ENCODE measurements at places on chromosomes 5 and 9. TPM values are rescaled to one million over a fixed set of nuclear protein-coding genes. Genes with fewer than 3 reads are reported as not detected.

SUSD3 gene
- 5.8 TPM for total RNA-seq

PROB1 gene
- 4.2 TPM for total RNA-seq

OR1Q1 gene
- not detected for total RNA-seq

NEUROG1 gene
- total RNA-seq: not detected

ENTPD2 gene
- total RNA-seq: 0.22 TPM

RETREG1 gene
- 14.8 TPM for total RNA-seq

DMGDH gene
- 7.0 TPM for total RNA-seq

PRXL2C gene
- 25.4 TPM for total RNA-seq

GRCh38 chr5:1106385-1107166 lies 5.3 kb downstream of the SLC12A7 start:
- H3K36me3 ChIP-seq: no peaks in the 10 kb centered on the region
- no peak overlapping the region for H3K4me3 ChIP-seq
- H3K27ac ChIP-seq: no peak overlapping the region
- peaks cover 63% of the 10 kb centered on the region for H3K4me1 ChIP-seq

- H3K27ac ChIP-seq: no peak overlapping the region
- H3K27me3 ChIP-seq: no peaks in the 10 kb centered on the region
- no peaks in the 10 kb centered on the region for H3K4me1 ChIP-seq
- no peaks in the 10 kb centered on the region for H3K36me3 ChIP-seq
- no peak for DNase-seq
- no peak overlapping the region for H3K4me3 ChIP-seq
These were observed 18.4 kb downstream of the F2RL2 start for GRCh38 chr5:76604838-76605237.

DNA sequence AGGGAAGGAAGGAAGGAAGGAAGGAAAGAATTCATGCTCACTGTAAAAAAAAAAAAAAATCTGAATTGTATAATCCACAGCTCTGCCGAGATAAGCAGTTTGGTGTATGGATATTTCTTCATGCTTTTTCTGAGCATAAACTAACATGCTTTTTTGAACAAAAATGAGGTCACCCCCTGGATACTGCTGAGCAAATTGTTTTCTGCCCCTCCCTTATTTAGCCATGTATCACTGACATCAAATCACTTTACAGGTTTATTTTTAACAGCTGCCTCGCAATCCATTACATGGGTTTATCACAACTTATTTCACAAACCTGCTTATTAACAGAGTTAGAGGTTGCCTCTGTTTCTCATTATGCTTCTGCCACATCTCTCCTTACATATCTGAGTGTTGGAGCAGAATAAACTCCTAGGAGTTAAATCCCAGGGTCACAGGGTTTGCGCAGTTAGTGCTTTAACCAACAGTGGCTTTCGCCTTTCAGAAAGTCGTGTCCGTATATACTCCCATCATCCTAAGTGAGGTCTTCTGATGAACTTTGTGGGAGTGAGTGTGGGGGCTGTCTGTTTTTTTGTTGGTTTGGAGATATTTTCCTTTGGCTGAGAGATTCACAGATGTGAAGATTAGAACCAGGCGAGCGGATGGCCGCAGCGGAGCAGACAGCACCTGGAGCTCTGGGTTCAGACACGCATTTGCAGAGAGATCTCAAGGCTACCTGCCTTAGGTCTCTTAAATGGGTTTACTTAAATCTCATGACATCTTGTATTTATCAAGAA lies 57.7 kb downstream of the AK8 start:
- no peaks in the 10 kb centered on the region for H3K27me3 ChIP-seq
- no peaks in the 10 kb centered on the region for H3K4me1 ChIP-seq
- DNase-seq: no peak
- H3K36me3 ChIP-seq: no peaks in the 10 kb centered on the region
- H3K27ac ChIP-seq: no peak overlapping the region

DNA sequence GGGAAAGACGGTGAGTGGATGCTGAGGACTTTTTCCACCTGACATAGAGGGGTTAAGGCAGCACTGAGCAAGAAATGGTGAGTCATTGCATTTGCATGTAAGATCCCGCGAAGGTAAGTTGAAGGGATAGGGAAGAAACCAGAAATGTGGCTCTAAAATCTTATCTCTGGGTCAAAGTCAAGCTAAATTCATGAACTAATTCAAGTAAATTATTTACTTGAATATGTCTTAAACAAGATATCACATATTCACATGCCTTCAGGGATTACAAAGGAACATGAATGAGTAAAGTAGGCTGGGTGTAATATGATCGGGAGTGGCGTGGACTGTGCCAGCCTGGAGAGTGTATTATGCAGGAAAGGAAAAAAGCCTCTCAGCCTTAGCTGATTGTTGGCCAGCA lies 74.4 kb upstream of the EQTN start:
- H3K4me1 ChIP-seq: peaks cover 29% of the 10 kb centered on the region
- H3K36me3 ChIP-seq: no peaks in the 10 kb centered on the region
- H3K27me3 ChIP-seq: no peaks in the 10 kb centered on the region
- no peak for DNase-seq

DNA sequence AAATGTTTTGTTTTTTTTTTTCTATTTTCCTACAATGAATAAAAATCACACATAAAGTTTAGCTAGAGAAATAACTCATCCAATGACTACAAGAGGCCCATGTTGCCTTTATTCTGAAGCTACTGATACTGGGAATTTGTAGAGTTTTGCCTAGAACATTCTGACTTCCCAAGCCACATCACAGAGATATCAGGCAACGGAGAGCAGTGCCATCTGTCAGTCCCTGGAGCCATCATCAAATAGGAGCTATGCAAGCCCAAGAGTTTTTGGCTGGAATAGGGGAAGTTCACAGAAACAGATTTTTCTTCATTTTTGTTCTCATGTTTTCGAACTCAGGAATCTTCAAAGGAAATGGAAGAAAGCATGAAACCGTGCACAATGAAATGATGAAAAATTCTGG lies 896.6 kb downstream of the TLE1 start:
- H3K27ac ChIP-seq: no peak overlapping the region
- H3K27me3 ChIP-seq: no peaks in the 10 kb centered on the region

GRCh38 chr5:51225789-51226742 lies 157.2 kb upstream of the ISL1 start:
- peak overlapping the region; percentile 91 for H3K27ac ChIP-seq
- H3K4me1 ChIP-seq: peaks cover 17% of the 10 kb centered on the region
- H3K36me3 ChIP-seq: no peaks in the 10 kb centered on the region
- no peak overlapping the region for H3K4me3 ChIP-seq
- no peaks in the 10 kb centered on the region for H3K27me3 ChIP-seq

- H3K27ac ChIP-seq: no peak overlapping the region
- H3K36me3 ChIP-seq: no peaks in the 10 kb centered on the region
- no peak for DNase-seq
- no peaks in the 10 kb centered on the region for H3K4me1 ChIP-seq
- no peak overlapping the region for H3K4me3 ChIP-seq
- H3K27me3 ChIP-seq: no peaks in the 10 kb centered on the region
These were observed 25.0 kb upstream of the SNX2 start for GRCh38 chr5:122749886-122750285.

- H3K4me1 ChIP-seq: peaks cover 5% of the 10 kb centered on the region
- H3K4me3 ChIP-seq: no peak overlapping the region
- no peak overlapping the region for H3K27ac ChIP-seq
- no peak for DNase-seq
These were observed 74.9 kb downstream of the UNC13B start for GRCh38 chr9:35236692-35237091.

- DNase-seq: no peak
- peaks cover 8% of the 10 kb centered on the region for H3K4me1 ChIP-seq
- no peaks in the 10 kb centered on the region for H3K36me3 ChIP-seq
- no peaks in the 10 kb centered on the region for H3K27me3 ChIP-seq
These were observed 110.3 kb downstream of the NXNL2 start for GRCh38 chr9:88645172-88645878.

DNA sequence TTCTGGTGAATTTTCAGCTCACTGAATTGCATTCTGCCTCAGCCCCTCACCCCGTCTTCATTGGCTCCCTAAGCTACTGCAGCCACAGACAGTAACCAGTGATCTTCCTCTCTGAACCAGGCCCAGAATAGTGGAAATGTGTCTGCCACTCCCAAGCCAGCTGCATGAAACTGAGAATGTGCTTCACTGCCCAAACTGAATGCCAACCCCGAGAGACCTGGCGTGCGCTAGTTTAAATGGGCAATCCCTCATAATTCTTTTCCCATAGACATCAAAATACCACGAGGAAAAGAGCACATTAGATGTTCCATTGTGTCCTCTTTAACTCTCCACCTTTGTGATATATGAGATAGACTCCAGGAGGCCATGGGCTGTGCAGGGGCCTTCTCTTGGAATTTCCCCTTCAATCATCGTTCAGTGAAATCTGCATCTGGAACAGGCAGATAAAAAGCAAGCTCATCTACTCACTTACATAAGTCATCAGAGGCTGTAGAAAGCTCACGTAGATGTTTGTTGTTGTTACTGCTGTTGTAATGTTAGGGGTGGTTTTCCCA lies 320.2 kb downstream of the NFIB start:
- no peaks in the 10 kb centered on the region for H3K36me3 ChIP-seq
- no peaks in the 10 kb centered on the region for H3K27me3 ChIP-seq
- H3K27ac ChIP-seq: no peak overlapping the region
- H3K4me3 ChIP-seq: no peak overlapping the region
- no peaks in the 10 kb centered on the region for H3K4me1 ChIP-seq
- DNase-seq: no peak

DNA sequence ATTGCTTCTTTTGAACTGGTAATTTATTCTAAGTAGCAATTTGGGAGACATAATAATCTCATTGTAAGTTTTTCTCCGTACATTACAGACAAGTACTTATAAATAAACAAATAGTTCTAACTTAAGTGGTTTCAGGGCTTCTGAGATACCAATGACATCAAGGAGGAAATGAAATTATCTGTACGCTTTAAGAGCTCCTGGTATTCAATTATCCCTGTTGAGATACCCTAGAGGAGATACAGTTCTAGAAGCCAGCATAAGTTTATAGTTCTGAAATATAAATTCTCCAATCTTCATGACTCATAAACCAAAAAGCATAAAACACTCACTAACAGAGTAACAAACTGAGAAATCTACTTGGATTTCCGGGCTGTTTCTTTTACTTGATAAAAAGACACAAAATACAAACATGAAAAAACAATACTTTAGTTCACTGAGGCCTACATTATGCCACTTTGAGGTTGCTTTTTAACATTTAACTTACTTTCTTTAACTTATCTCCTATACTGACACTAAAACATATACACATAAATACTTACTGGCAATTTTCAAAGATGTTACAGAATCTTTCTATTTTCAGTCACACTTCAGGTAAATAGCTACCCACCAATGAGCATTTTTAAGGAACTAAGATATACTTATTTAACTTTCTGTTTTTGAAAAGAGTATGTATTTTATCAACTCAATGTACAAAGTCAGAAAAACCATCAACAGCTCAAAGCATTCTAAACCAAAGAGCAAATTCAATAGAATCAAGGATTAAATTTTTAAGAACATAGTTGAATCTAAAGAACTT lies 7.5 kb downstream of the DCTN4 start:
- no peaks in the 10 kb centered on the region for H3K27me3 ChIP-seq
- H3K4me1 ChIP-seq: peaks cover 4% of the 10 kb centered on the region
- H3K27ac ChIP-seq: no peak overlapping the region
- DNase-seq: no peak

DNA sequence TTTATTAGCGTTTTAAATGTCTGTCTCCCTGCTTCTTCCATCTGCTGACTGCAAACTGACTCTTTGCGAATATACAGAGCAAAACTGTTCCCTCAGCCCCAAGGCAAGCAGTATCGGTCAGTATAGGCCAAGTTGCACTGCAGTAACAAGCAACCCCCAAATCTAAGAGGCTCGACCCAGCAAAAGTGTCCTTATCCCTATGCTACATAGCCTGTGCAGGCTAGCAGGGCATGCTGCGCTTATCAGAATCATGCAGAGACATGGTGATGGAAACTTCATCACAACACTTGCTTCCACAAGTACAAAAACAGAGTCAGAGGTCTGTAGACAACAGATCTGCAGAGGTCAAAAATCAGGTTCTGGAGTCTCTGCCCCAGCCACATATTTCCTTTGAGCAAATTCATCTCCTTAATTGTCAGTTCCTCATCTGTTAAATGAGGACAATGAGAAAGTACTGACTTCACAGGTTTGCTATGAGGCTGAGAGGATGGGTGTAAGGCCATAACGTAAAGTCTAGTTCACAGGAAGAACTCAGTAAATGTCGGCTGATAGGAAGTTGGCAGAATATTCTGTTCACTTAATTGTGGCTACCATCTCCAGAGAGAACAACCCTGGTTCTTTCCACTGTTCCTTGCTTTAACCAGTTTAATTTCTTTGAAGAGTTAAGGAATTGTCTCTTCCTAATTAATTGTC lies 9.6 kb upstream of the IL17B start:
- no peaks in the 10 kb centered on the region for H3K36me3 ChIP-seq
- no peak overlapping the region for H3K27ac ChIP-seq
- no peaks in the 10 kb centered on the region for H3K4me1 ChIP-seq
- no peak overlapping the region for H3K4me3 ChIP-seq
- DNase-seq: no peak
- no peaks in the 10 kb centered on the region for H3K27me3 ChIP-seq

DNA sequence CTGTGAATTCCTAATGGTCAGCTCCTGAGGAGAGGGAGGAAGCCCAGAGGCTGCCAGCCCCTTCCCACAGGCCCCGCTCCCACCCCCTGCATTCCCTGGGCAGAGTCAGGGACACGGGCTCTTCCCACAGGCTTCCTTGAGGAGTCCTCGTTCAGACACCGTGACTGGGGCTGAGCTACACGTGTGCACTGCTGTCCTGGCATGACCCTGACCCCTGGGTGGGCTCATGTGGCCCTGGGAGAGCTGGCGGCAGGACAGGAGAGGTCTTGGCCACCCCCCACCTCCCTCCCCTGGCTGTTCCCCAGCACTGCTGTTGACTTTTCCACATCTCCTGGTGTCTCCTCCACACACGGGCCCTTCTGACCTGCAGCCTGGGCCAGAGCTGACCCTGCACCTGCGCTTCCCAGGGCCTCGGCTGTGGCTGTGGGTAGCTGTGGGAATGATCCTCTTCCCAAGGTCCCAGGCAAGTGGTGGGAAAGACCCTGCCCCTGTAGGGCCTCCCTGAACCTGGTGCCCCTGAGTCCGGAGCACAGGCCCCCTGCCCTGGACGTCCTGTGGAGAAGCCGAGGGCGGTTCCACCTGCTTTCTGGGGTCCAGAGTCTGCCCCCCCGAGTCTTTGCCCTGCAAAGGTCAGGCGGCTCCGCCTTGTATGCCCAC lies 56.5 kb upstream of the NKD2 start:
- H3K4me1 ChIP-seq: no peaks in the 10 kb centered on the region
- no peaks in the 10 kb centered on the region for H3K36me3 ChIP-seq
- H3K27me3 ChIP-seq: no peaks in the 10 kb centered on the region
- no peak for DNase-seq

DNA sequence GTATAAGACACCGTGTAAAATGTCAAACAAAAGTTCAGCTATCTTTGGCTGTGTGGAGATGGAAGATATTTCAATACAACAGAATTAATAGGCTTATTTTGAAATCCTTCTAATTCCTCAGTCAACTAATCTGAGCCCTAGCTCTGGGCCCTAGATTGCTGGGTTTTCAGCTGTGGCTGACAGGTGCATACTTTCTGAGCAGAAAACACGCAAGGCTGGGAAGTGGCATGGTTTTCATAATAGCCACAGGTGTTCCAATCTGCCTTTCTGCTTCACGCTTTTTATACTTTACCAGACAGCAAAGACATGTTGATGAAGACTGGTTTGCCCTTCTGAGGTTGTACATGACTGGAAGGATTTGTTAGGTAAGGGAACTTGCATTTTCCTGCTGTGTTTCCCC lies 20.7 kb upstream of the XPA start:
- no peak for DNase-seq
- no peaks in the 10 kb centered on the region for H3K4me1 ChIP-seq
- H3K27ac ChIP-seq: no peak overlapping the region
- H3K36me3 ChIP-seq: no peaks in the 10 kb centered on the region
- no peaks in the 10 kb centered on the region for H3K27me3 ChIP-seq

GRCh38 chr9:90943341-90943740 lies 141.7 kb downstream of the SYK start:
- no peak overlapping the region for H3K27ac ChIP-seq
- H3K4me1 ChIP-seq: no peaks in the 10 kb centered on the region
- H3K4me3 ChIP-seq: no peak overlapping the region
- H3K27me3 ChIP-seq: no peaks in the 10 kb centered on the region
- no peak for DNase-seq
- no peaks in the 10 kb centered on the region for H3K36me3 ChIP-seq

Data from thyroid gland (tissue), 4 donors.